T-cell (primary cell): ENCODE measurements at places on chromosomes 6 and 20.

- DNase-seq: no peak
These were observed 159.9 kb downstream of the SOX4 start for GRCh38 chr6:21753241-21754108.

GRCh38 chr6:154907291-154907690 is 87.8 kb upstream of the TIAM2 start:
- DNase-seq: no peak

DNA sequence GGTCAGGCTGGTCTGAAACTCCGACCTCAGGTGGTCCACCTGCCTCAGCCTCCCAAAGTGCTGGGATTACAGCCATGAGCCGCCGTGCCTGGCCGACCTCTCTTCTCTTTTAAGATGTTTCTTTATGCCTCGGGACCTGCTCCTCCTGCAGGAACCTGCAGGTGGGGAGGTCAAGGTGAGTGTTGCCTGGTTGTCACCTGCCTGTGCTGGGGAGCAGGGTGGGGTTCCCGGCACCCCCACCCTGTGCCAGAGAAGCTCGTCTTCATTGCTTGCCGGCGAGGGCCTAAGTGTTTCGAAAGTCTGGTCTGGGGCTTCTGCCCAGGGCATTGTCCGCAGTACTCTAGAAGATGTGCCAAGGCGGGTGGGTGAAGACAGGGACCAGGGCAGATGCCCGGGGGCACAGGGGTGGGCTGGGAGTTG is 36.0 kb downstream of the SYNJ2 start:
- DNase-seq: no peak

GRCh38 chr6:34531580-34532201 is 24.4 kb downstream of the SPDEF start:
- no peak for DNase-seq

- DNase-seq: no peak
These were observed 58.5 kb downstream of the PRND start for GRCh38 chr20:4780245-4780644.

GRCh38 chr20:4728120-4728760 is 6.5 kb downstream of the PRND start:
- no peak for DNase-seq

DNA sequence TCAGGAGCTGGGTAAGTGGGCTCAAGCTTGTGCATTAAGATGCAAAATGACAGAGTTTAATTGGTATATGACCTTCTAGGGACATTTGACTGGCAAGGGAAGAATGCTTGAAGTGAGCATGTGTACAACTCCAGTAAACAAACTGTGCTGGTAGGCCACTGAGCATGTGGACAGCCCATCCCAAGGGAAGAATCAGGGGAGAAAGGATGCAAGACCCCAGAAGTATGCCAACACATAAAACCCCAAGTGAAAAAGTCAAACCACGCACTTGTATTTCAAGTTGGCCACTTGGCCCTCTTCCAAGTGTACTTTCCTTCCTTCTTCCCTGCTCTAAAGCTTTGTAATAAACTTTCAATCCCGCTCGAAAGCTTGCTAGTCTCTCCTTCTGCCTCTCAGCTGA is 10.4 kb upstream of the THBD start:
- DNase-seq: no peak

DNA sequence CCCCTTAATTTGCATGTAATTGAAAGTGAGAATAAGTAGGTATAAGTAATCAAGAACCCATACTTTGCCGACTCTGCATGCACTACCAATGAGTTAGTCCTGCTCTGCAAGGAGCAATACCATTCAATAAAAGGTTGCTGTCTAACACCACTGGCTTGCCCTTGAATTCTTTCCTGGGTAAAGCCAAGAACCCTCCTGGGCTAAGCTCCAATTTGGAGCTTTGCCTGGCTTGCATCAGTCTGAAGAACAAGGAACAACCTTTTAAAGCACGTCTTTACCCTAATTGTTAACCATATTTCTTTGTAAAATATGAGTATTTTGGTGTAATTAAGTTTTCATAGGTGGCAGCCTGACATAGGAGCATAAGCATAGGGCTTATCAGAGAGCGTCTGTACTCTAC is 367.7 kb downstream of the MEI4 start:
- no peak for DNase-seq

- no peak for DNase-seq
These were observed 43.7 kb downstream of the TMEM200A start for GRCh38 chr6:130409418-130410100.

DNA sequence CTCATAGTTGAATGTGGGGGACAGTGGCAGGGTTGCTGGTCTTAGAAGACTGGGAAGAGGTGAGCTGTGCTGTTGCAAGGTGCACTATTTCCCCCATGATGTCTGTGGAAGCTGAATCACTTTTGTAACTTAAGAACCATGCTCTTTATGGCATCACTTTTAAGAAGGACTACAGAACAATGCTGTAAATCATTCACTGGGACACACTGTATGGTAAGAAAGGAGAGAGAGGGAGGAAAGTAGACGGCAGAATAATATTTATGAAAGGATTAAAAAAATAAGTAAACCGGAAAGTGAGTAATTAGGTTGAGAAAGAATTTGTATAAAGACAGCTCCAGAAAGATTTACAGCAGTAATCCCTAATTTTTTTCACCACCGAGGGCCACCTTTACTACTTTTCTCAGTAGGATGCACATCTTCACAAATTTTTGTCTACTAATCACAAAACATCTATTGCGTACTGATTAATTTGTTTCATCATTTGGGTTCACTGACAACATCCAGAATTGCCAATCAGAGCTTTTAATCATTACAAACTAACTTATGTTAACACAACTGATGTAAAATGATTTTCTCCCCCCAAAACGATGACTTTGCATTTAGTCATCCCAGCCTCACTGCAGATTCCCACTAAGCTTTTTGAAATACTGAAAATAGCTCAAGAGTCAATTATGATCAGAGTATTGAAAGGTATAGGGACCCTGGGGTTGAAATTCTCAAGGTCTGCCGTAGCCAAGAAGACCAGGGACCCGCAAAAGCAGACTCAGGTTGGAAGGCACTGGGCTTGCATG is 560.7 kb upstream of the NOX3 start:
- DNase-seq: no peak

DNA sequence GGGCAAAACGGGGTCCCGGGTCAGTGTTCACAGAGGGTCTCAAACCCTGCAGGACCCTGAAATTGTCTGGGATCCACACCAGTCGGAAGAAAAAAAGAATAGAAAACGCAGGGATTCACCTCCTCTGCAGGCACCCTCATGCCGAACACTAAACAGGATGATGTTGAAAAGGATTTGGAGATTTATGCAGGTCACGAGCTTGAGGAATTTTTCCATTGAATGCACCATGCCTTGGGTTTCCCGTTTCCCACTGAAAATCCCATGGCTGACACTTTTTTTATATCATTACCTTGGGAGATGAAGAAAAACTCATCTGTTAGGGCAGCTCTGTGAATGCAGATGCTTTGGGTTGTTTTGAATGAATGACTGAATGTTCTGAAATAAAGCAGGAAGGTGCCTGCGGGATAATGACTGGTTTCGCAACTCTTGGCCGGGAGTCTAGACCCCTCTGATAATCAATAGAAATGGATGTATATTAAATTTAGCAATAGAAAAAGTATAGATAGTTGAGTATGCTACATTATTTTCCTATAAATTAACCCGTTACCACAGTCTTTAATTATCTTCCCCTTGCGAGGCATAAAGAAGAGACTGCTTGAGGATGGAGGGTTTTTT is 147.5 kb upstream of the AFDN start:
- no peak for DNase-seq

DNA sequence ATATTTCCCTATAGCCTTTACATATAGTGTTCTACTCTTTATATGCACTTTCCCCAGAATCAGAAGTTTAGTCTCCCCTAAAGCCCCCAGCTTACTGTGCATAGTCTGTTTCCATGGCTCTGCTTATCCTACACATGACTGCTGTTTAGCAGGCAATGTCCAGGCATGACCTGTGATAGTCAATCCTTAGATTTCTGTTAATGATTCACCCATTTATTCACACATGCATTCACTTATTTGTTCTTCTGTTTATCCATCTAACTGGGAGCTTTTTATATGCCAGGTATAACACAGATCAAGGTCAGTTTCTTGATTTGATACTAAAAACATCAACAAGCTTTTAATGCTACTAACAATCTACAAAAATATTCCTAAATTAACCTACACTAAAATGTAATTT is 300.8 kb downstream of the PHF3 start:
- DNase-seq: no peak

DNA sequence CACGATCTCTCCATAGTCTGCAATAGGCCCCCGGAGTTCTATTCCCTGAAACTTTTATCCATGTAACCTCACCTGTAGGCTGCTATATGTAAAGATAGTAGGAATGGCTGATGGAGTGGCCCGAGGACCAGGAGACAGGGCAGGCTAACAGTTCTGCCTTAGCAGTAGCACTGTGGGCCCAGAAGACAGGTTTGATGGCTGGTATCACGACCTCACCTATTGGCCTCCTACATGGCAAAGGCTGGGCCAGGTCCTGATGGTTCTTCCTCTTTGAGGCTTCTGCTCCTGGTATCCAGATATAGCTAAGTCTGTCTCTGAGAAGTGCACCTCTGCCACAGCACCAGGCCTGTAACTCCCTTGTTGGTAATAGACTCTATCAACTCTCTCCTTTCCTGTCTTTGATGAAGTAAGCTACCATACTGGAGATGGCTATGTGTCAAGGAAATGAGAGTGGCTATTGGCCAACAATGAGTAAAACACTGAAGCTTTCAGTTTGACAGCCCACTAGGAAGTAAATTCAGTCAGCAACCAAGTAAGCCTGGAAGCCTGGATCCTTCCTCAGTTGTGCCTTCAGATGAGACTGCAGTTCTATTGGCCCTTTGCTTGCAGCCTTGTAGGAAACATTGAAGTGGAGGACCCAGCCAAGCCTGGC is 5.7 kb downstream of the SPEF1 start:
- no peak for DNase-seq

DNA sequence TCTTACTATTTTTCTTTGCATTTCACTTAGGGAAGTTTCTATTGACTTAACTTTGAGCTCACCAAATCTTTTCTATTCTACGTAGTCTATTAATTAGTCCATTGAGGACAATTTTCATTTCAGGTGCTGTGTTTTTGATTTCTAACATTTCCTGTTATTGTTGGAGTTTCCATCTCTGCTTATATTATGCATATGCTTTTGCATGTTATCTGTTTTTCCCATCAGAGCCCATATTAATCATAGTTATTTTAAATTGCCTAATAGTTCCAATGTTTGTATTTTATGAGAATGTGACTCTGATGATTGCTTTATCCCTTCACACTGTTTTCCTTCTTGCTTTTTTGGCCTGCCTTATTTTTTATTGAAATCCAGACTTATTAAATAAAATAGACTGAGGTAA is 414.5 kb upstream of the OPRM1 start:
- DNase-seq: no peak

- no peak for DNase-seq
These were observed 38.2 kb upstream of the PMEPA1 start for GRCh38 chr20:57747861-57748481.

- DNase-seq: no peak
These were observed 332.5 kb downstream of the CD83 start for GRCh38 chr6:14450133-14450504.

DNA sequence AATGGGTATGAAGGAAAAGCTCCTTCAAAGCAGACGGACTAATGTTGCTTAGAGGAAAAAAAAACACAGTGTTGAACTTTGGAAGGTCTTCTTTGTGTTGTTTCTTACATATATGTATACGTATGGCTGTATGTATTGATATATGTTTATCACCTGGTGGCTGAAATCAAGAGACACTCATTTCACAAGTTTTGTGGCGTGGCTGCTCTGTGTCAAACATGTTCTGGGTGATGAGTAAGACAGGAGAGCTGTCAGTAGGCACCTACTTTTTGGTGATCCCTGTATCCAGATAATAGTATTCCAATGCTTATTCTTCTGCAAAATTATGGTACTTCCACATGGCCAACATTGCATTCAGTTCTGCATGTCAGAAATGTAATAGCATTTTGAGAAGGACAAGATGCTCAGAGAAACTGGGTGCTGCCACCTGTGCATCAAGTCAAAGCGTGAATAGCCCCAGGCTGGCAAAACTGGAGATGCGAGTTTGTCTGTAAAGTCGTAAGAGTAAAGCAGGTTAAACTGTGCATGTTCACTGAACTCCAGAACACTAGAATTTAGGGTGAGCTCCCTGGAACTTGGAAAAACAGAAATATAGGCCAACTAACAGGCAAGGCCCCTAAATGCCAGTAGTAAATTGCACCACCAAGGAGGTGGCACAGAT is 67.9 kb downstream of the ARMC2 start:
- no peak for DNase-seq

DNA sequence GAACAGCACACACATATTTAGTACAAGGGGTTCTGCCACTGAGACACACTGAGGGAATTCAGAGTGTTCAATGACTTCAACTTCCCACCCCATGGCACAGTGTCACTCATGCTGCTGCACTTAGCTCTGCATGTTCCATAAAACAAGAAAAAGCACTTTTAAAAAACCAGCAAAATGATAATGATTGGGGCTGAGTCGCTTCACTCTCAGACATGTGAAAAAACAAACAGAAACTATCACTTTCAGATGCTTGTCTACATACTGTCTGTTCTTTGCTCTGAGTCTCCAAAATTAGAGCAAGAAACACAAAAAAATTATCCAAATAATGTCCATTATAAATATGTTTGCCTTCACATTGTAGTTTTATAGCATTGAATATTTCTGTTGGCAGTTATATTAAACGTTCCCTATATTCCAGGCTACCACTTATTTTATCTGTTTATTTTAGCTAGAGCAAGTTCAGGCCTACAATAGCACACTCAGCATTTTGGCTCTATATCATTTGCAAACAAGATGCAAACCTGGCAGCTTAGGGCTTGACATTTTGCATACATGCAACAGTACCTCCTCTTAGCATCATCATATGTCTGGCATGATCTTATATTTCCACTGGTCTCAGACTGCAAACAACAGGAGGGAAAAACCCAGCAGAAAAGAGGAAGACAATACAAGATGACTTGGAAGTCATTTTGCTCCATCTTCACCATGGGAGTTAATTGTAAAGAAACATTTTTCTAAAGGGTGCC is 398.8 kb downstream of the HACE1 start:
- no peak for DNase-seq

- DNase-seq: no peak
These were observed 4.9 kb upstream of the RPL10A start for GRCh38 chr6:35463292-35463691.

GRCh38 chr6:37357860-37358259 is 4.1 kb downstream of the RNF8 start:
- DNase-seq: no peak

DNA sequence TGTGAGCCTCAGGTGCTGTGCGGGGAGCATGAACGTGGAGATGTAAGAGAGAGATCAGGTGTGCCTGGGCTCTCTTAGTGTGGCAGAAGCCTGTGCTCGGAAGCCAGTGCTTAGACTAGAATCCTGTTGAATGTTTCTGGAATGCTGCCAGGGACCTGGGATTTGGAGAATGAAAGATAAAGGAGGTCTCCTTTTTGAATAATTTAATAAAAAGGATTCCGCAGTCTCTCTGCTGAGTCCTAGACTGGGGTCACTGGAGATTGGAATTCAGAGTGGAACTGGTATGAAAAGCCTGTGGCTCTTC is 18.8 kb upstream of the EFCAB8 start:
- DNase-seq: no peak

- DNase-seq: no peak
These were observed 7.0 kb downstream of the PPP1R10 start for GRCh38 chr6:30610065-30610464.

- DNase-seq: no peak
These were observed 31.6 kb upstream of the KIF25 start for GRCh38 chr6:167965592-167966539.
